ENCODE measurements at places on chromosomes 2 and 18. TPM values are rescaled to one million over a fixed set of nuclear protein-coding genes. Genes with fewer than 3 reads are reported as not detected.

SLC4A5 gene
- polyA plus RNA-seq: 0.08 TPM

PARD3B gene
- 1.2 TPM for polyA plus RNA-seq

KCNS3 gene
- 5.6 TPM for polyA plus RNA-seq

SNORC gene
- 0.66 TPM for polyA plus RNA-seq

SCN9A gene
- polyA plus RNA-seq: 0.09 TPM

FAM237A gene
- not detected for polyA plus RNA-seq

CDH19 gene
- polyA plus RNA-seq: not detected

CABLES1 gene
- 1.00 TPM for polyA plus RNA-seq

SERPINB3 gene
- 3.8 TPM for polyA plus RNA-seq

NEURL3 gene
- polyA plus RNA-seq: 0.06 TPM

AQP12B gene
- polyA plus RNA-seq: not detected

DNAJC5G gene
- polyA plus RNA-seq: not detected

CD302 gene
- polyA plus RNA-seq: 0.08 TPM

TMEM237 gene
- polyA plus RNA-seq: 49.6 TPM

TDRD15 gene
- polyA plus RNA-seq: not detected

COX5B gene
- 311 TPM for polyA plus RNA-seq

ASPRV1 gene
- 1.5 TPM for polyA plus RNA-seq

PDE1A gene
- polyA plus RNA-seq: 0.07 TPM

GALNT14 gene
- 27.4 TPM for polyA plus RNA-seq

DLX2 gene
- 0.26 TPM for polyA plus RNA-seq

ACSL3 gene
- 102 TPM for polyA plus RNA-seq

MOCOS gene
- polyA plus RNA-seq: 2.2 TPM

COLEC12 gene
- not detected for polyA plus RNA-seq

PLCL1 gene
- polyA plus RNA-seq: 0.01 TPM

UGT1A7 gene
- polyA plus RNA-seq: 0.87 TPM

NPHP1 gene
- polyA plus RNA-seq: 2.9 TPM

SGPP2 gene
- polyA plus RNA-seq: 2.6 TPM

CSRNP3 gene
- 0.61 TPM for polyA plus RNA-seq

GALNT5 gene
- polyA plus RNA-seq: 8.3 TPM

MC5R gene
- not detected for polyA plus RNA-seq

CNDP1 gene
- polyA plus RNA-seq: not detected

REEP1 gene
- 0.72 TPM for polyA plus RNA-seq

FRZB gene
- not detected for polyA plus RNA-seq

AFF3 gene
- not detected for polyA plus RNA-seq

CDH20 gene
- not detected for polyA plus RNA-seq

CCDC141 gene
- not detected for polyA plus RNA-seq

NTSR2 gene
- polyA plus RNA-seq: not detected

NRP2 gene
- 9.1 TPM for polyA plus RNA-seq

CASP10 gene
- polyA plus RNA-seq: 6.6 TPM

MIB1 gene
- polyA plus RNA-seq: 17.0 TPM

DYNAP gene
- 0.07 TPM for polyA plus RNA-seq

ANKRD29 gene
- 8.5 TPM for polyA plus RNA-seq

SIX2 gene
- polyA plus RNA-seq: not detected

CNTNAP5 gene
- not detected for polyA plus RNA-seq

Measured in keratinocyte (primary cell).